Left forelimb (tissue), 1 donor: ENCODE measurements at places on chromosomes 3 and 15.

DNA sequence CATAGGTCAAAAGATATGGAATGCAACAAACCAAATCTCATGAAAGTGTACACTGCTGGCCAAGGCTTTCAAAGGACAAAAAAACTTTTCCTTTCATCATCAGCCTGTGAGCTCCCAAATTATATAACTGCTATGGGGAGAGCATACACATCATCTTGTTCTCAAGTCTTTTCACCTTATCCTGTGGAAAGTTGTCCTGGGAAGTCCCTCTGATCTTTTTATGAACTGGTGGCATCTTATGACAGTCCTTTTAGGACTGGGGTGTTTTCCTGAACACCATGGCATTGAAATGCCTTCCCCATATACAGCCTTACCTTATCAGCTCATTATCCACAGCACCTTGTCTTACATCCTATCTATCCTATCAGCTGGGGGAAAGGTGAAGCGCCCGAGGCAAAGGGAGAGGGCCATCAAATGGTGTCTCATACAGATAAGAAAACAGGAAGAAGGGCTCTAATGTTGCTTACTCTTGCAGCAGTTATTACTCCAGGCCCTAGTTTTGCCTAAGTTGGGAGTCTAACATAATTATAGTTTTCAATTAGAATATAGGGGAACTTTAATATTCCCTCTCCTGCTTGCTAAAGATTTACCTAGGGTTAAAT lies 61.5 kb upstream of the GOLIM4 start:
- DNase-seq: no peak

DNA sequence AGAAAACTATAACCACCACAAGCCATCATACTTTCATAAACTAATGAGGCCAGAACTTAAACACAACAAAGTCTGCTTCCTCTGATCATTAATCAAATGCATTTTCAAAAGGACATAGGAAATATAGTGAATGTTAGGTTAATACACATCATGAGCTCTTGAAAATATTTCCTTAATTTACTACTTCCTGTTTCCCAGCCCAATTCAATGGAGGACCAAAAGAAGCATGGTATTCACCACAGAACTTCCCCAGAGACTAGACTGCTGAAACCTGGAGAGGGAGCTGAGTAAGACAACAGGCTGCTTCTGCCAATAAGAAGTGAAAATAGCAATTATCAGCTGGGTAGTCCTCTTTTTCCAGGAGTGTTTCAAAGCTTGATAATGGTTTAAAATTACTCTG lies 250.3 kb downstream of the ULK4 start:
- DNase-seq: no peak

DNA sequence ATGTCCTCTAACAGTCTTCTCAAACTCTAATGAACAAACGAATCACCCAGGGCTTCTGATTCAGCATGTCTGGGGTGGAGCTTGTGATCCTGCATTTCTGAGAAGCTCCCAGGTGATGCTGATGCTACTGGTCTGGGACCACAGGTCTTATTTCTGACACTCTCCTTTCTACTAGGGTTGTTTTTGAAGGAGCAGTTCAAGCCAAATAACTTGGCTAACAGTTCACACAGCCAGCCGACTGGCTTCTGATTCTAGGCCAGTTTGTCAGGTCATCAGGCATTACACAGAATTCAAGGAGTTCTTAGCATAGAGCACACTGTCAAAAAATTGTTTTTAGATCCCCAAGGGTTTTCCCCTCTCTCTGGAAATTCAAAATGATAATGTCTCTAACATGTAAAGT lies 100.7 kb downstream of the TIGIT start:
- DNase-seq: no peak

- no peak for DNase-seq
Measured at GRCh38 chr3:105700575-105700974, 168.2 kb downstream of the CBLB start.

GRCh38 chr3:167969548-167969947 lies 126.2 kb downstream of the GOLIM4 start:
- no peak for DNase-seq

DNA sequence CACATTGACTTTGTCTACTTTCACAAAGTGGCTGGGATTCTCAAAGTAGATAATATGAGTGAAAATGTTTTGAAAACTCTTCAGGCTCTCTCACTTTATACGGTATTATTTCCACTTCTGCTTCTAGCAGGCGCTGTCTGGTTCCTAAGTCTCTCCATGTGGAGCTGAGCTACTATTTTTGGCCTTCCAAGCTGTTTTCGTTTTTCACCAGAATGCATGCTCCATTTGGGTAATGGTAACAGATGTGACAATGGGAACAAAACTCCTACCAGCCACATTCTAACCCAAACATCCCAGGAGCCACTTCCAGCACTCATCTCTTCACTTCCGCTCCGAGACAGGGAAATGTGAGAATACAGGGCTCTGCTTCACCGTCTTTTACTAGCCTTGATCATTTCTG lies 586.7 kb downstream of the NTRK3 start:
- DNase-seq: no peak

DNA sequence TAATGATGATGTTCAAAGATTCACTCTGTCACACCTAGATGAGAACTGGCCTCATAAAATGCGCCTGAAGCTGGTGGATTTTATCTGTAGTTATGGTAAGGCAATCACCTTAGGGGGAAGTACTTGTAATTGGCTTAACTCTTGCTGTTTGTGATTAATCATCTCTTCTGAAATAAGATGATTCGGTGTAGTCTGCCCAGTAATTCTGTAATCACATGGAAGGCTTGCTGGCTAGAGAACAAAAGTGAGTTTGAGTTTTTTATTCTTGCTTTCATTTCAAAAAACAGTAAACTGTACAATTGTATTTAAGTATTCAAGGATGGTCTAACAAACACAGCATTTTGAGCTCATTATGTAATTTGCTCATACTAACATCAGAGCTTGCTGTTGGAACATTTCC lies 72.1 kb downstream of the OTOL1 start:
- no peak for DNase-seq

DNA sequence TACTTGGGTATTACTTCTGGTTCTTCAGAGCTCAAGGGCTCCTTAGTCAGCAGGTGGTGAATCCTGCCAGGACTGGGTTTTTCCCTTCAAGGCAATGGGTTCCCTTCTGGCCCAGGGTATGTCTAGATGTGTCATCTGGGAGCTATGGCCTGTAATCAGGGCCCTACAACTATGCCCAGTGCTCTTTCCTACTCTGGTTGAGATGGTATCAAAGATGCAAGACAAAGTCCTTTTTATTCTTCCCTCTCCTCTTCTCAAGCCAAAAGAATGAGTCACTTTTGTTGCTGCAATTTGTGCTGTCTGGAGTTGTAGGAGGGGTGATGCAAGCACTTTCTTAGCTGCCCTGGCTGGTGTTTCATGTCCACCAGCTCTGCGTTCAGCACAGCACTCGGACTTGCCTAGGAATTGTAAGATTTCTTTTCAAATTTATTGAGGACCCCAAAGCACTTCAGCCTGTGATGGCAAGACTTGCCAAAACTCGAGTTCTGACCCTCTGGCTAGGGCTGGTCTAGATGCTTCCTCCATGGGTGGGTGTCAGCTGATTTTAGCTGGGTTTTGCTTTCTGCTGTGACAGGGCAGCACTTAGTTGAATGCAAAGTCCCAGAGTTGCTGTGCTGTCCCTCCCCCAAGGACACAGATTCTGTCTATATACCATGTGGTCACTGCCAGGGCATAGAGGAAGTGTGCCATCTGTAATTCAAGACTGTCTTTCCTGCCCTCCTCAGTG lies 129.2 kb upstream of the CBLB start:
- DNase-seq: no peak

DNA sequence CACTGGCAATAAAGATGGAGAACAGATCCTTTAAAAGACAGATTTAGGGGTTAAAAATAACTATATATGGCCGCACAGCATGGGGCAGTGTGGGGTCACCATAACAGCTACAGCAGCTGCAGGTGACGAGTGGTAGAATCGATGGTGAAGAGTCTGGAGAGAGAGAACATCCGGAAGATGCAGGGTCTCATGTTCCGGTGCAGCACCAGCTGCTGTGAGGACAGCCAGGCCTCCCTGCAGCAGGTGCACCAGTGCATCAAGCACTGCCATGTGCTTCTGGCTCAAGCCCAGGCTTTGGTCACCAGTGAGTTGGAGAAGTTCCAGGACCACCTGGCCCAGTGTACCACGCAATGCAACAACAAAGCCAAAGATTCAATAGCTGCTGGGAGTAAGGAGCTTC lies 93.7 kb upstream of the IMPG2 start:
- DNase-seq: no peak

DNA sequence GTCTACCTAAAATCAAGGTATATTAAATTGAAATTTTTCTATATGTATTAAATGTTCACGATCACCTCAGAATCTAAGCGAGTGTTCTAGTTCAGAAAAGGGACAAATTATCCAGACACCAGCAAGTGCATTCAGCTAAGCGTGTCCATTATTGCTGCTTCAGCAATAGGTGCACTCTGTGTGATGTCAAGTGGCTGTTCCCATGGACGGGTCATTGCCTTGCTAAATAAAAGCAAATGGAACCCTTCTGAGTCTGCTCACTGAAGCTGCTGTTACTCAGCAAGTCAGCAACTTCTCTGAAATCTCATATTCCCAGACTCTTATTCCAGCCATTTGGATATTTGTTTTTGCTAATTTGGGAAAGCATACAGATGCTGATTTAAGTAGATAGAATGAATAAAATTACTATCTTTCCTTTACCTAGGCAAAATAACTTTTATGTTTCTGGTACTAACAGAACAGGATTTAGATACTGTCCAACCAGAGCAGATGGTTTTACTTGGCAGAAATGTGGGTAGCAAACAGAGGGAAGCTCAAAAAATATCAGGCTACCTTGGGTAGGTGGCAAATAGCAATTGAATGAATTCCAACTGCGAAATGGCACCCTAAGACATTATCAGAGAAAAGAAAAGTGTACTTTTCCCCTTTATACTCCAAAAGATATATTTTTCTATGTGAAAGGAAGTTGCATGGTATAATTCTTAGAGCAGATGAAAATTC lies 407.0 kb downstream of the GAP43 start:
- DNase-seq: no peak

GRCh38 chr15:80852676-80853075 lies 73.5 kb downstream of the CEMIP start:
- DNase-seq: no peak

GRCh38 chr15:38828031-38828532 lies 263.5 kb upstream of the RASGRP1 start:
- no peak for DNase-seq

DNA sequence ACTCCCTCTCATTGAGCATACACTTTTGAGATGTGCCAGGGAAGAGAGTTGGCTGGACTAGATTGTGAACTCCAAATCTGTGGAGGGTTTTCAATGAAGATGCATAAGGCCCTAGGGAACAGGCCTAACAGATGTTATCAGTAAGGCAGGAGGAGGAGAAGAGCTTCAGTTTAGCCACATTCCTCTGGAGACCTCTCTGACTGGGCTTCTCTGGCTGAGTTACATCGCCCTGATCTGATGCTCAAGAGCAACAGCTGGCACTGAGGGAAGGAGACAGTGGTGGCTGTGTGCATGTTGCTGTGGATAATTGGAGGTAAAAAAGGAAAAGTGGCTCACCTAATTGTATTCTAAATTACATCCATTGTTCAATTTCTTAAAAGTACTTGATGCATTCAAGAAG lies 206.4 kb upstream of the CFAP20DC start:
- DNase-seq: no peak

DNA sequence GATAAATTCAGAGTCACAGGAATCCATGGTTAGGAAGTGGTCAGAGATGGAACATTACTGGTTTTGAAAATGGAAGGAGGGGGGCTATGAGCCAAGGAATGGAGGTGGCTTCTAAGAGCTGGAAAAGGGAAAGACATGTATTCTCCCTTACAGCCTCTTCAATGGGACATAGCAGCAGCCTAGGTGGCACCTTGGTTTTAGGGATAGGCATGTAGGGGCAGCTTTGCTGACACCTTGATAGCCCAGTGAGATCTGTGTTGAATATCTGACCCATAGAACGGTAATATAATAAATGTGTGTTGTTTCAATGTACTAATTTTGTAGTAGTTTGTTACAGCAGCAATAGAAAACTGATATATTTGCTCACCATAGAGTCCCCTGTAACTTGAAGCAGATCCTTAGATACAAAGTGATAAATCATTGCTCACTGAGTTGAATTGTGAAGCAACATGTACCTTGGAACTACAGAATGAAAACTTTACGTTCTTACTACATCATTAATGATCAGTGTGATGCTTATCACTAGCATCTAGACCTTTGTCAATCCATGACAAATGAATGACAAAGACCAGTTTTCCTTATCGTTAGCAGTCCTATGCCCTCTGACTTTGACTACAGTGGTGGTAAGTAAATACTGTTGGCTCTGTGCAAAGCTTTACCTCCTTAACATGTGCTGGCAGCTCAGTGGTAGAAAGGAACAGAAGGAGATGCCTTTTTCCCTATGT lies 53.8 kb downstream of the TMEM45A start:
- DNase-seq: no peak

GRCh38 chr15:59436774-59437141 lies 1.2 kb upstream of the FAM81A start:
- DNase-seq: no peak

DNA sequence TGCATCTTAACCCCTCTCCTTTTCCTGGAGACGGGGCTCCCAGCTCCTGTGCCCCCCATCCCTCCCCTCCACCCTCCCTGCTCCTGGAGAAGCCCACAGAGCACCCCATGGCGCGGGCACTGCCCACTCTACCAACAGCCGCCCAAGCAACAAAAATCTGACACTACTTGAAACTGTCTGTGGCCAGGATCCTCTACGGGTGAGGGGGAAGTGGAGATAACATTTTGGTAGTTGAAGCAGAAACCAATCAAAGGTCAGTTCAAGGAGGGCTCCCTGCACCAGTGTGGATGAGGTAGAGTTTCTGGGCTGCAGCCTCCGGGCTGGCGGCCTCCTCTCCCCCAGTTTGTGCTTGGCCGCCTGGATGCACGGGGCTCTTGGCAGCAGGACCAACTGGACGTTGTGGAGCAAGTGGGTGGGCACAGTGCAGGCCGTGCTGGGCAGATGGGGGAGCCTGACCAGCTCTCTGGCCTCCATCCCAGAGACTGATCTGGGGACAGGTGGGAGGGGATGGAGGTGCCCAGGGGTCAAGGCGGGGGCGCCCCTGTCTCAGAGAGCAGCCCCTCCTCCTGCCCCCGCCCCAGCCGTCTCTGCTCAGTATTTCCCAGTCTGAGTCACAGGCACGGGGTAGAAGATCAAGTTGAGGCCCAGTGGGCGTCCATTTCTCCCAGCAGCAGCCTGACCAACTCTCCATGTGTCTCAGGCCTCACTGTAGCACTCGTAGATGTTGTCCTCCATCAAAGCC lies 12.8 kb downstream of the H1-8 start:
- no peak for DNase-seq

DNA sequence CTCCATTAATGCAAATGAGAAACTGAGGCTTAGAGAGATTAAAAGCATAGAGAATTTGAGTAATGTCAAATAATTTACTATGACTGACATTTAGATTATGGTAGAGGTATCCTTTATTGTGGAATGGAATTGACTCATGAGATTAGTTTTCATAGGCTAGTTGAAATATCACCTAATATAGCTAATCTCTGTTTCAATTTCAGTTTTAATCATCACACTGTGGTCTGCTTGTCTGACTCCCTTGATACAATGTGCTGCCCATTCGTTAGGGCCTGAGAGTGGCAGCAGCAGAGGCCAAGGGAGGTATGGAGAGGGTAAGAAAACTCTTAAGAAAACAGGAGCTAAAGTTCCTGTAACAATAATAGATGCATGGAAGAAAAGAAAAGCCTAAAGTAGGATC lies 13.2 kb upstream of the ZBTB20 start:
- no peak for DNase-seq
